GM13976 (cell line): ENCODE measurements at places on chromosomes 7 and 10.

DNA sequence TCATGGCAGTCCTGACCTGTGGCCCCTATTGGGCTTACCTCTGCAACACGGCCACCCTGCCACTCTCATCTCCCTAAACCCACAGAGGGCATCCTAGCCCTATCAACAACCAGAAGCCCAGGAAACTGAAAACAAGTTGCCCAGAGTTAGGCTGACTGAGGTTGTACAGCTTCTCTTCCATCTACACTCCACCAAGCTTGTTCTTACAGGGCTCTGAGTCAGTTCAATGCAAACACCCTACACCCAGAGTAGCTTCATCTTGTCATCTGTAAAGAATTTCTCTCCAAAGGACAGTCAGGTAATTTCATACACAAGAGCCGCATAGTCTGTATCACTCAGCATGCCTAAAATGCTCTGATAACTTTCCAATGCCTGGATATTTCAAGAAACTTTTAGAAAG, 175.4 kb downstream of the ARID5B start:
- DNase-seq = no peak

DNA sequence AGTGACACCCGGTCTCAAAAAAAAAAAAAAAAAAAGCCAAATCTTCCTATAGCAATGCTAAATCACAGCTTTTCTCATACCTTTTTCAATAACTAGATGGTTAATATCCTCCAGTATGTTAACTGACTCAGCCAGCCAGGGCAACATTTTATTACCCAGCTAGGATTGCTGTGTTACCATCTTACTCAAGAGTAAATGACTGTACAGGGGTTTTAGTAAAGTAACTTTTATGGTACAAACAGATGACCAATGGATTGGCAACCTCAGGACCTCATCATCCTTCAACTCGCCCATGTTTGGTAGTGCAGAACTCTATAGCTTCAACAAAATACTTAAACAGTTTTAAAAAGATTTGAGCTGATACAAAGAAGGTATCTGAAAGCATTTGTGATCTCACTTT, 59.5 kb downstream of the HBP1 start:
- DNase-seq = no peak

DNA sequence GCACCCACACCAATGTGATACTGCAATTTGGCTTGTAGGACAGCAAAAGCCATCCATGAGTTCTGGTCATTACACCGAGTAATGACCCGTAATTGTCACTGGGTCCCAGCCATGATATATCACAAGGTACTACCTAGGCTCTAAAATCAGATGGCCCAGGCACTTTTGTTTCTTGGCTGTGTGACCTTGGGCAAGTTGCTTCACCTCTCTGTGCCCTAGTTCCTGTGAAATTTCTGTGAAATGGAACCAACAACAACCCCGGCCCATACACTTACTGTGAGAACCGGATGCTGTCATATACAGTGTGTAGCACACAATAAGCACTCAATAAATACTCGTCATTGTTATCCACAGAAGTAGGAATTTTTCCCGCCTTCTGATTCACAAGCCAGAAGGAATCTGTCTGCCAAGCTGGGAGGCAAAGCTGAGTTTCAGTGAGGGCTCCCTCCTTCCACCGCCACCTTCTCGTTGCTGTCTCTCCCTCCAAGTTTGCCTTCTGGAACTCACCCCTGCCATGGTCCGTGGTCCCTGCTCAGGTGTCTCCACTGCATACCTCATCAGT, 6.4 kb upstream of the CYTH3 start:
- no peak for DNase-seq

GRCh38 chr7:87447116-87447635, 28.3 kb downstream of the ABCB4 start:
- DNase-seq = no peak

GRCh38 chr10:119502209-119502608, 40.3 kb downstream of the RGS10 start:
- DNase-seq = peak; percentile 66

DNA sequence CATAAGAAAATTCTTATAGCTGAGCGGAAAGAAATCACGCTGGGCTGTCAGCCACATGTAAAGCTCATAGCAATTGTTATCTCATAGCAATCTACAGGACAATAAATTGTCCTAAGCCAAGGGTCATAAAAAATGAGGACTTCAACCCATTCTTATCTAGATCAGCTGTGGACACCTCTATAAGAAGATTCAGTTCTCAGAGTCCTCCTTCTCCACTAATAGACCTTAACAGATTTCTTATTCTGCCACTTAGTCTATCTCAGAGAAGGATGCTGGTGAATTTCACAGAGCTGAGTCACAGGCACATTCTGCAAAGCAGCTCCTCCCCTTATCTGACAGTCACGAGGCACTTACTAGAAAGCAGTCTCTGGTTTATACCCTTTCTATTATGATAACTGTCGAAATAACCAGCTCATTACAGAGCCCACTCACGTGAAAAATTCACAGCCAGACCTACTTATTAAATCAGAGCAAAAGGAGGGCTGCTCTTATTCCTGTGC, 185.3 kb upstream of the PCLO start:
- DNase-seq = no peak

- DNase-seq = no peak
Observed at GRCh38 chr10:116190883-116191282, 82.1 kb downstream of the GFRA1 start.

GRCh38 chr10:43825421-43825820, 176.7 kb upstream of the ZNF32 start:
- DNase-seq = no peak
